Naive thymus-derived CD8-positive, alpha-beta T cell (primary cell): ENCODE measurements at places on chromosomes 13 and 19. TPM values are rescaled to one million over a fixed set of nuclear protein-coding genes. Genes with fewer than 3 reads are reported as not detected.

Gene IGFLR1
- 92.7 TPM for polyA plus RNA-seq

Gene SMAD9
- 0.07 TPM for polyA plus RNA-seq

Gene ITGBL1
- not detected for polyA plus RNA-seq

Gene GJA3
- polyA plus RNA-seq, result 0.19 TPM

Gene SPTBN4
- not detected for polyA plus RNA-seq

Gene ZNF724
- polyA plus RNA-seq, result 2.6 TPM

Gene PSPN
- polyA plus RNA-seq, result 0.50 TPM

Gene NEK5
- polyA plus RNA-seq, result not detected

Gene FOXA3
- not detected for polyA plus RNA-seq

Gene RTBDN
- not detected for polyA plus RNA-seq

Gene FSD1
- polyA plus RNA-seq, result 1.5 TPM

Gene ZNF667
- 4.5 TPM for polyA plus RNA-seq

Gene ZNF709
- polyA plus RNA-seq, result 1.3 TPM

Gene TLE6
- polyA plus RNA-seq, result 0.52 TPM

Gene ZNF568
- 7.2 TPM for polyA plus RNA-seq

Gene CLC
- polyA plus RNA-seq, result not detected

Gene ZNF582
- polyA plus RNA-seq, result 5.6 TPM

Gene ACTMAP
- polyA plus RNA-seq, result 2.5 TPM

Gene IGFL2
- polyA plus RNA-seq, result not detected

Gene TEX30
- polyA plus RNA-seq, result 24.3 TPM

Gene TSPAN16
- not detected for polyA plus RNA-seq

Gene ZNF726
- polyA plus RNA-seq, result 2.0 TPM

Gene POSTN
- polyA plus RNA-seq, result not detected

Gene MCEMP1
- polyA plus RNA-seq, result not detected

Gene CTXN1
- not detected for polyA plus RNA-seq

Gene FAM124A
- 0.07 TPM for polyA plus RNA-seq

Gene SYNE4
- not detected for polyA plus RNA-seq

Gene ZNF699
- 30.0 TPM for polyA plus RNA-seq

Gene LIM2
- polyA plus RNA-seq, result not detected

Gene CDX2
- polyA plus RNA-seq, result not detected

Gene COX7A1
- not detected for polyA plus RNA-seq

Gene NXNL1
- not detected for polyA plus RNA-seq
